ENCODE measurements at places on chromosomes 12 and 14.

GRCh38 chr12:64566831-64567517 is 43.3 kb upstream of the RASSF3 start:
- no peak for DNase-seq

- no peak for DNase-seq
Measured at GRCh38 chr12:62248873-62249272, 11.3 kb upstream of the USP15 start.

GRCh38 chr14:59482541-59483331 is 1.5 kb downstream of the L3HYPDH start:
- DNase-seq: no peak

GRCh38 chr12:80692114-80692513 is 15.3 kb upstream of the MYF6 start:
- DNase-seq: no peak

DNA sequence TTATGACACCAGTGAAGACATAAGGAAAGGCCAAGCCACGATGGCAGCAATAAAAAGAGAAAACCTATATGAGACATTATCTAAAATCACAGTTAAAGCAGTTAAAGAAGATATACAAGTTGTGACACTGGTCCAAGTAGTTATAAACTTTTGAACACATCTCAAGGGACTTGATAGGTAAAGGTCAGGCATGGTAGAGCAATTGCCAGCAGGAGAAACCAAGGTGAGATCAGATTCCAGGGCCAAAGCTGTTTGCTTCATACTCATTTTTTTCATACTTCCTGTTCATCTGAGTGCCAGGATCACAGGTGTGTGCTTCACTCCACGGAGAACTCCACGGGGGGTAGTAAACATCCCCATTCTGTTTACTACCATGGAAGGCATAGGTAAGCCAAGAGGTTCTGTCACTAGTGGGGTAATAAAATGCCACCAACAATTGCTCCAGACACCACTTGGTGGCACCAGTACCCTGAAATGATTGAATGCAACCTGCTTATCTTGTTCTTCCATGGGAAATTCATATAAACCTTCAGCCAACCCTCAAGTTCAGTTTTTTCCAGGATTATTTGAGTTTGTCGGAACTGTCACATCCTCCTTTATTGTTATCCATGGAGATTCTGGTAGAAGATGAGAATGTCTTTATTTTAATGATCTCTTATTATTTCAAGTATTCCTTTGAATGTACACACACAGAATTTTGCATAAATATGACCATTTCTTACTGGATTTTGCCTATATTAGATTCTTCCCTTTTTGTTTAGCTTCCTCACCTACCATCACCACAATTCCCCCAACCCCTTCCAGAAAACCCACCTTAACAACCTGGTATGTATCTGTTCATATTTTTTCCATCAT is 59.2 kb upstream of the TSPAN8 start:
- peak; percentile 54 for DNase-seq

GRCh38 chr12:49388682-49389386 is 21.6 kb downstream of the SPATS2 start:
- no peak for DNase-seq

- no peak for DNase-seq
Measured at GRCh38 chr14:66649498-66649897, 141.6 kb downstream of the GPHN start.

DNA sequence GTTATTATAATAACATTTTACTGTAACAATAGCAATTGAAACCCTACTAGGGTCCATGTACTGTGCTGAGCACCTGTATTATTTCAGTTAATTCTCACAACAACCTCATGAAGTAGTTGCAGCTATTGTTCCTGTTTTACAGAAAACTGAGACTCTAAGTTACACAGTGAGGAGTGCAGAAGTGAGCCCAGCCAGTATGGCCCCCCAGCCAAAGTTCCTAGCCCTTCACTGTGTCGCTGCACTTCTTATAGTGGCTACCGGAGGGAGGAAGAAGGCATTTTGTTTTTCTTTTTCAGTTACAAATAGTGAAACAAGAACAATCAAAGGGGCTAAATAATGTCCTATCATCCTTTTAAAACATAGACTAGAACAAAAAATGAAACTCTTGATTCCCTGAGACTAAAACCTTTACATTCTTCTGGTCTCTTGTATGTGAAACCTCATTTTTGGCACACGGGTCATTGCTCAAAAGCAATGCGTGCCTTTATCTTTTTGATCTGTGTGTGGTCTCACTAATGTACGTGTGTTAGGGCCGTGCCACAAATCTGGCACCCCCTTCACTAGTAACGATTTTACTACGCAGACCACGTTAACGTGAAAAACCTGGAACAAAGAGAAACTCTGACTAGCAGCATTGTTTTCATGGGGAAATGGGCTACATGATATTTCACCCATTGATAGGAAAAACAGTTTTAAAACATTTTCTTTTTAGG is 88.7 kb downstream of the LLPH start:
- DNase-seq: no peak

GRCh38 chr12:108722992-108723766 is 8.1 kb downstream of the CORO1C start:
- no peak for DNase-seq

DNA sequence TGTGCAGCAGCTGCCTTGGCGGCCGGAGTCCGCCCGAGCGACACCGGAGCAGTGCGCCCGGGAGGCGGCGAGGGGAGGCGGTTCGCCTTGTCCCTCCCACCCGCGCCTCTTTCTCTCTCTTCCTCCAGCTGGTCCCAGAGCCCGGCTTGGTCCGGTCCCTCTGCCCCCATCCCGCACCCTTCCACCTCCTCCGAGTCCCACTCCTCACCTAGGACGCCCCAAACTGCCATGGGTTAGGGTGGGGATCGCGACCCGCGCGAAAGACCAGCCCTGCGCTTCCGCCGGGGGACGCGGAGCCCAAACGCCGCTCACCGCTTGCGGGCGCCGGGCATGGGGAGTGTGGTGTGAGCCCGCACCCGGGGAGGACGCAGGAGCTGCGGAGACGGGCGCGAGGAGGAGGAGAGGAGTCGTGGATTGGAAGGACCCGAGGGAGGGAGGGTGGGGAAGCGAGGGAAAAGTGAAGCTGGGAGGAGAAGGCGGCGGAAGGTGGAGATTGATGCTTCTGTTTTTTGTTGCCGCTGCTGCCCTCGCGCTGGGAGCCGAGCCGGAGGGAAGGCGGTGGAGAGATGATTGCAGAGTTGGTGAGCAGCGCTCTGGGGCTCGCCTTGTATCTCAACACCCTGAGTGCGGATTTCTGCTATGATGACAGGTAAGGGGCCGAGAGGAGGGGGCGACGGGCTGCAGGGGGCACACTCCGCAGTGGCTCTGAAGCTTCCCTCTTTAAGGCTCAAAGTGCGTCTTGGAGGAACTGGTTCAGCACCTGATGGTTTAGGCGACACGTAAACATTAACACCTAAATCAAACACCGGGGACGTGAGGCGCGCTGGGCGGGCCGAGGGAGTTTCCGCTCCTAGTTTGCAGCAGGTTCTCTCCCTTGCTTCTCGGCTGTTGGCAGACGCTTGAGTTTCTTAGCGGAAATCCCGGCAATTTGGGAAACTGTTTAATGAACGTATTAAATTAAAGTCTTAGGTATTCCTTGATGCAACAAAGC is 610 bp downstream of the TMTC2 start:
- DNase-seq: peak; percentile 71

DNA sequence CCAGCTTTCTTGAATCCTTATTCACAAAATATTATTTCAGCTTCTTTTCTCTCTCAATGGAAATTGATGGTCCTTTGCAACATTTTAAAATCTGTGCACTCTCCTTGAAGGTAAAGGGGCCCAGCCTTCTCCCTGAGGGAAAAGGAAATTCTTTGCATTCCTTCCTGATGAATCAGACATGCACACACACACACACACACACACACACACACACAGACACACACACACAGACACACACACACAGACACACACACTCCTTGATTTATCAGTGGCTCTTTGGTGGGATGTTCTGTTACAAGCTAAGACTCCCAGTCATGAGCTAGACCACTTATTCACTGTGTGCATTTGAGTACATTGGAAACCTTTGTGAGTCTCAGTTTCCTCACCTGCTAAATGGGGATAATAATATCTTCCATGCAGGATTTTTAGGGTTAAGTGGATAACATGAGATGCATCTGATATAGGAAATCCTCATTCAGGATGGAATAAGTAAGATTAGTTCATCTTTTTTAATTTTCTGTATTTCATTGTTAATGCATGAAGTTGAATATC is 45.1 kb upstream of the HMGA2 start:
- no peak for DNase-seq

DNA sequence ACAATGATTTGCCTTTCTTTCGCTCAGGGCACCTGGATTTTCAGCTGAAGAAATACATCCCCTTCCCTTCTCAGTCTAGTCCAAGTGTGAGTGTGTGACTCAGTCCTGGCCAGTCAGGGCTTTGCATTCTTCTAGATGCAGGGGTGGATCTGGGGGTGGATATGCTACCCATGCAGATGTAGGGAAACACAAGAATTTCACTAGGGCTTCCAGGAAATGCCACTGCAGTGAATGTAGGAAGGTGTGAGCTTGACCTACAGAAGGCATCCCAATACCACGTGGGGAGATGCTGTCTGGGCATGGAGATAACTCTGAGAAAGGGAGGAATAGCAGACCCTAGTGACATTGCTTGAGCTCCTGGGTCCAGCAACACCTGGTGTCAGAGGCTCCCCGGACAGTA is 404.2 kb downstream of the GLT1D1 start:
- no peak for DNase-seq

DNA sequence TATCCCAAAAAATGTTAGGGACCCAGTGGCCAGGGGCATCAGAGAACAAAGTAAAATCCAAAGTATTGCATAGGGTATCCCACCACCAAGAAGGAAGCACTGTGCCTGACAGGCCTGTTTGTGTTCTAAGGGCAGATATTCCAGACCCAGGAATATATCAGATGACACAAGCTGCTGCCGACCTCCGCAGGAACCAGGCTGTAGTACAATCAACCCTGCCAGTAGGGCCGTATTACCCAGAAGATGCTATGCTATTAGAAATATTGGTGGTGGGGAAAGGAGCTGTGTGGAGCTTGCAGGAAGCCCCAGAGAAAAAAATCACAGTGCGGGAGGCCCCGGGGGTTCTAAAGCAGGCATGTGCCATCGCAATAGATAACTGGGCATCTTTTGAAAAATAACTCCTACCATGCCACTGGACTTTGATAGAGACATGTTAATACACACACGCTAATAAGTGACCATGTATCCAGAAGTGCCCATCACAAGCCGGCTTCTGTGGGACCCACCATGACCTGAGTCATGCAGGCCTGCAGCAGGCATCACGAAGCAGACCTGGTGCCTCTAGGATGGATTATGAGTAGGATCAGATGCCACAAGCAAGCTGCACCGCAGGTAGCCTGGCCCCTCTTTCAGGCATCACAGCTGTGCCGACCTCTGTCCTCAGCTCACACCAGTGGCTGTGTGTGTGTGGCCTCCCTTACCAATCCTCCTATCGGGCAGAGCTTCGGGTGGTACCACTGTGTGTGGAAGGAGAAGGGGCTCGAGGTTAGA is 242.7 kb downstream of the BCL11B start:
- no peak for DNase-seq

DNA sequence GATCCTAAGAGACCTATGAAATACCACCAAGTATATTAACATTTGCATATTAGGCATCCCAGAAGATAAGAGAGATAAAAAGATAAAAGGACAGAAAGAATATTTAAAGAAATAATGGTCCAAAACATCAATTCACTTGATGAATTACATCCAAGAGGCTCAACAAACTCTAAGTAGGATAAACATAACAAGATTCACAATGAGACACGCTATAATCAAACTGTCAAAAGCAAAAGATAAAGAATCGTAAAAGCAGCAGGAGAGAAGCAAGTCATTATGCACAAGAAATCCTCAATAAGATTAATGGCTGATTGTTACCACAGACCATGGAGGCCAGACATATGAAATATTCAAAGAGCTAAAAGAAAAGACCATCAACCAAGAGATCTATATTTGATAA is 79.6 kb downstream of the PLCZ1 start:
- no peak for DNase-seq

GRCh38 chr12:113302886-113303640 is 31.8 kb downstream of the SLC8B1 start:
- DNase-seq: no peak

DNA sequence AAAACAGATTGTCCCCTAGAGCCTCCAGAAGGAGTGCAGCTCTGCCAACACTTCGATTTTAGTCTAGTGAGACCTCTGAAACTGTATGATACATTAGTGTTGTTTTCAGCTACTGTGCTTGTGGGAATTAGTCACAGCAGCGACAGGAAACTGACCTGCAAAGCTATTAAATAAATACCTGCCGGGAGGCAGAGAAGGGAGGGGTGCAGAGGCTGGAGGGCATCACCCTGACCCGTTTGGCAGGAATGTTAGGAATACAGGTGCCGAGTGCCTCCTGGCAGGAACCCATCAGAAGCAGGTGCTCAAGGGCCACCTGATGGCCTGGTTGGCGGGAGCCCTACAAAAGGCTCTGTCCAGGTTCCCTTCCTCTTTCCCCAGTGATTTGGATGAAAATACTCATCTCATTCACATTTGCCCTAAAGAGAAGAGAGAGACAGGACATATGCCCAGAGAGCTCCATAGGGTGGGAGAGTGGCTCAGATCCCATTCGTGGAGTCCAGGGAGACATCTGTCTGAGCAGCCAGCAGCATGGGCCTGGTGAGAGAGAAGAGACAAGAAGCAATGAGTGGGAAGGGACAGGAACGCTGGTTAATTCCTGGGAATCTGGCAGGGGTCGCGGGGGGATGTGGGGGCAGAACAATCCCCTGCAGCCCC is 44.6 kb downstream of the C14orf132 start:
- no peak for DNase-seq

DNA sequence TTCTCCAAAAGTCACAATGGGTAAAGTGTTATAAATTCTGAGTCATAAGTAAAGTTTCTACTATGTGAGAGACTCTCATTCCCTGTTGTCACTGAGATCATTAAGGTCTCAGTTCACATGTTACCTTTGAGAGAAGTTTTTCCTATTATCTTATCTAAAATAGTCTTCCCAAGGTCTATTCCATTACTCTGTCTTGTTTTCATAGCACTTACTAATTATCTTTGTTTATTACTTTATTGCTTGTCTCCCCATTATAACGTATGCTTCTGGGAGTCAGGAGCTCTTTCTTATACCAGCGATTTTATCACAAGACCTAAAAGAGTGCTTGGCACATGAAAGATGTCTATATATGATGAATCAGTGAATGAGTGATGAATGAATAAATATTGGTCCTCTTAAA is 1001.9 kb downstream of the DIO2 start:
- DNase-seq: no peak

GRCh38 chr14:87122166-87122565 is 870.8 kb downstream of the GALC start:
- DNase-seq: no peak

DNA sequence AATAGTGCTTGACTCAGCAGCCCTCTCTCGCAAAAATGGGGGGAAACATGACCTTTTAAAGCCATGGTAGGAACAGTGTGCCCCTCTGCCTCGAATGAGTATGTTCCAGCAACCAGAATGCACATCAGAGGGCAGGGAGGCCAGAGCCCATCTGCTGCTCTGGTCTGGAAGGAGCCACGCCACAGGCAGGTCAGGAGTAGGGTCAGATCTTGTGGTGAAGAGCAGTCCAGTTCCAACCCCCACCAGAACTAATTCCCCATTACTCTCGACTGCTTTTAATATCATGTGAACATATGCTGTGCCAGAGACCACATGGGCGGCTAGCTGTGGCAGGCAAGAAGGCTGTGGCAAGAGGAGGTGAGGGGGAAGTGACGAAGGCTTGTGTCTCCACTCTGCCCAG is 34.6 kb upstream of the TMX1 start:
- DNase-seq: no peak
